ENCODE measurements at places on chromosomes 12 and 14. TPM values are rescaled to one million over a fixed set of nuclear protein-coding genes. Genes with fewer than 3 reads are reported as not detected.

KANSL2 gene
- total RNA-seq: 38.9 TPM

INHBE gene
- 0.09 TPM for total RNA-seq

SERPINA3 gene
- 1.3 TPM for total RNA-seq

TCL1A gene
- total RNA-seq: 6.4 TPM

SYNDIG1L gene
- under 0.01 TPM for total RNA-seq

EFS gene
- total RNA-seq: 1.6 TPM

SLC8A3 gene
- total RNA-seq: 0.99 TPM

REP15 gene
- total RNA-seq: 0.47 TPM

TRIM9 gene
- 0.71 TPM for total RNA-seq
